ENCODE measurements at places on chromosomes 2 and 18.
A peak's percentile ranks its signal among the peaks of the same experiment; 100 is the strongest.

- no peak for DNase-seq
Observed at GRCh38 chr2:220575963-220576362, 948.5 kb downstream of the SLC4A3 start.

- peak; percentile 35 for DNase-seq
Observed at GRCh38 chr2:237858294-237859081, 935 bp upstream of the RAMP1 start.

GRCh38 chr18:63078471-63078870 is 241.1 kb downstream of the BCL2 start:
- no peak for DNase-seq

GRCh38 chr2:100274076-100274475 is 48.2 kb downstream of the LONRF2 start:
- no peak for DNase-seq

- DNase-seq = no peak
Observed at GRCh38 chr2:211930331-211930730, 608.3 kb downstream of the ERBB4 start.

DNA sequence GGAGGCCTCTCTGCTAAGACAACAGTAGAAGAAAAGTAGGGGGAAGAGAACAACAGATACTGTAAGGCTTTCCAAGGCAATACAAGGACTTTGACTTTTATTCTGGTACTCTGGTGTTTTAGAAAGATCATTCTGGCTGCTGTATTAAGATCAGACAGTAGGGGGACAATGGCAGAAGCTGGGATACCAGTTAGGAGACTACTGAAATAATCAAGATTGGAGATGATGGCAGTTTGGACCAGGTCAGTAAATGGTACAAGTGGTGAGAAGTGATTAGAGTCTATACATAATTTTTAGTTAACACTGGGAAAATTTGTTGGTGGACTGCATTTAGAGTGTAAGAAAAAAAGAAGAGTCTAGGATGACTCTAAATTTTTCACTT is 139.7 kb downstream of the ROCK1 start:
- no peak for DNase-seq

DNA sequence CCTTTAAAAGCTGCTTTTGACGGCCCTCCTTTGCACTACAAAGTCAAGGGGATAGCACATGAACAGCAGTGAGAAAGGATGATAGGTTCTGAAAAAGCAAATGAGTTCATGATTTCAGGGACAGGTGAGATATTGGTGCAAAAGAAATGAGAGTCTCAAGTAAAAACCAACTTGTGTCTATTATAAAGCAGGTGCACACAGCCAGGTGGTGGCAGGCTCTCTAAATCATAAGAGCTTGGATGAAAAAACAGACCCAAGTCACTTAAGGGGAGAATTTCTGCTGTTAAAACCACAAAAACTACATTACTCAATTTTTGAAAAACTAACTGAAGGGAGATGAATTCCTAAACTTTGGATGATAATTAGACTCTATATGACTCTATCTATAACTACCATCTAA is 201.5 kb downstream of the SP3 start:
- DNase-seq = no peak

GRCh38 chr2:151637271-151637781 is 97.0 kb downstream of the NEB start:
- DNase-seq = peak; percentile 58

All from activated naive CD8-positive, alpha-beta T cell treated with anti-CD3 and anti-CD28 coated beads for 36 hours (primary cell).